ENCODE measurements at places on chromosomes 2 and 18.

DNA sequence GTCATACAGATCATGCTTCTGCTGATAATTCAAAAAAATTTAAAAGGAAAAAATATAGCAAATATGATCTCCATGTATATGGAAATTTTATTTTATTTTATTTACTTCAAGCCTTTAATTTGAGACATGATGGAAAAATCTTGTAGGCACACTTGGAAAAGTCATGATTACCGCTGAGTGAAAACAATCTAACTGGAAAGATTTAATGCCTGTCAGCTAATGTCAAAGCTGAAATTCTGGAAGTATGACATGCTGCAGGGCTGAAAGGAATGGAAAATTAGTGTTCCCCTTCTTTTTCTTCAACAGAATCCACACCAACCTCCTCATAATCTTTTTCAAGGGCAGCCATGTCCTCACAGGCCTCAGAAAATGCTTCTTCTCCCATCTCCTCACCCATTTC is 58.2 kb downstream of the RPRM start:
- DNase-seq: no peak

- DNase-seq: no peak
Measured at GRCh38 chr18:48898521-48898920, 52.2 kb downstream of the SMAD7 start.

- DNase-seq: peak; percentile 56
Measured at GRCh38 chr18:46946656-46947282, 29.4 kb downstream of the KATNAL2 start.

DNA sequence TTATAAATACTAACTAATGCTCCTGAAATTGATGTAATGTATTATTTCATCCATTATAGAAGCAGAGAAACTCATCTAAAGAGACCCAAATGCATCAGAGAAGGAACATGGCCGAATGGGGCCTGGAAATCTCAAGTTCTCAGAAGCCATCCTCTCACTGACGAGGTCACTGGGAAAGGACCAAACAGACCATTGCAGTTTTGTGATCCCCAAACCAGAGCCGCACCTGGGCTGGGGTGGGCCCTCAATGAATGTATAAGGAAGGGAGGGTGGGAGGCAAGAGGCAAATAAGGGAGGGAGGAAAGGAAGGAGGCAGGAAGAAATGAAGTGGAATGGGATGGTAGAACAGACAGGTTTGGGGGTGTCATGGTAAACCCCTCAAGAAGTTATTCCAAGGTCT is 245.3 kb upstream of the ID2 start:
- DNase-seq: no peak

GRCh38 chr2:28539118-28539541 is 43.3 kb downstream of the PLB1 start:
- no peak for DNase-seq
